ENCODE measurements at places on chromosomes 2 and 18.

DNA sequence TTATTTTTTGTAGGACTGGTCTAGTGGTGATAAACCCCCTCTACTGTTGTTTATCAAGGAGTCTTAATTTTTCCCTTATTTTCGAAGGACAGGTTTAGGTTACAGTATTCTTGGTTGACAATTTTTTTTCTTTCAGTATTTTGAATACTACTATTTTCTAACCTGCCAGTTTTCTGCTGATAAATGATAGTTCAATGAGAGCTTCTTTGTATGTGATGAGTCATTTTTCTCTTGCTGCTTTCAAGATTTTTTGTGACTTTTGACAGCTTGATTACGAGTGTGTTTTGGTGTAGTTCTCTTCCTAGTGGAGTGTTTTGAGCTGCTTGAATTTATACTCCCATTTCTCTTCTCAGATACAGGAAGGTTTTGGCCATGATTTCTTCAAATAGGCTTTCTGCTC lies 77.5 kb downstream of the ACSL3 start:
- DNase-seq: no peak

DNA sequence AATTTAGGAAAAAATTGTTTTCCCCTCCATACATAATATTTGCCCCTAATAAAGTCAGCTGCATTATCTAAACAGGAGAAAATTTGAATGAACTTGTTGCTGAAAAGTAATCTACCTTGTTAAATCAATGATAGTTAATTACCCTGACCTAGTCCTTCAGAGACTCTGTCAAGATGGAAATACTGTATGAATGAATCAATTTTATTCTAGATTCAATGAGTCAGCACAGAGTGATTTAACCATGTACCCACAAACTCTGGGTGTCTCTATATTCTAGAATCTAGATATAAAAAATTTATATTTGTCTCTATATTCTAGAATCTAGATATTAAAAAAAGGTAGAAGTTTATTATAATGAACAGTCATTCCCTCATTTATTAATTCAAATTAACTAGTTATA lies 36.2 kb downstream of the NDUFAF7 start:
- DNase-seq: no peak

GRCh38 chr2:174086708-174087107 lies 121.5 kb upstream of the SP3 start:
- DNase-seq: no peak

- DNase-seq: no peak
Observed at GRCh38 chr2:226916669-226917068, 80.8 kb downstream of the RHBDD1 start.

GRCh38 chr2:43519643-43520221 lies 76.1 kb downstream of the THADA start:
- no peak for DNase-seq
